ENCODE measurements at places on chromosomes 12 and 14.

- H3K27me3 ChIP-seq = no peaks in the 10 kb centered on the region
- H3K36me3 ChIP-seq = no peaks in the 10 kb centered on the region
- no peak overlapping the region for H3K4me3 ChIP-seq
- H3K27ac ChIP-seq = no peak overlapping the region
Observed at GRCh38 chr14:103806805-103807204, 40.6 kb downstream of the PPP1R13B start.

DNA sequence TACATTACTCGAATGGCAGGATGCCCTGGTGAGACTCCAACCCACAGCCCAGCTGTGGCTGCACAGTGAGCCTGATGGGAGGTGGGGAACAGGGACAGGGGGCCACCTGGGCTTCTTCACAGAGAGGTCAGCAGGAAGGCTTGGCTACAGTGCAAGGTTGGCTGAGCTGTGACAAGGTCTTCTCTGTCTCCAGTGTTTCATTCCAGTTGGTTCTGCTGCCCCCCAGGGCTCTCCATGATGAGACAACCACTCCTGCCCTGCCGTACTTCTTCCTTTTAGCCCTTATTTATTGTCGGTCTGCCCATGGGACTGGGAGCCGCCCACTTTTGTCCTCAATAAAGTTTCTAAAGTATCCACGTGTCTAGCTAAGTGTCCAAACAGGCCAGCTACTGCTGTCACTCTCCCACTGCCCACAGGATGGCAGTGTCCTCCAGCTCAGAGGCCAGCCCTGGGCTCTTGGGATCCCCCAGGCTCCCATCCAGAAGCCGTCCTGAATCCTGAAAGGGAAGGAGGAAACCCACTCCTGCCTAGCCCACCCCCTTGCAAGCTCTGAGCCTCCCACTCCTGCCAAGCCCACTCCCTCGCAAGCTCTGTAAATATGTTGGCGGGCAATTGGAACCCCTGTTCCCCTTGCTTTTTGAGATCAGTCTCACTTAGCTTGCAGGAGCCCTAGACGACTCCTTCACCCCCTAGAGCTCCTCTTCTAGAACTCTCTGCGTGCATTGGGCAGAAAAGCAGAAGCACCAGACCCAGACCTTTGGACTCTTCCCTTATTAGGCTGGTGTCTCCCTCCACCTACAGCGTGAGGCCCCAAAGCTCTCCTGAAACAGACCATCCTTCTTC lies 5.4 kb downstream of the C1QL4 start:
- DNase-seq = no peak
- H3K27me3 ChIP-seq = peaks cover 12% of the 10 kb centered on the region
- H3K4me3 ChIP-seq = no peak overlapping the region
- no peak overlapping the region for H3K27ac ChIP-seq

DNA sequence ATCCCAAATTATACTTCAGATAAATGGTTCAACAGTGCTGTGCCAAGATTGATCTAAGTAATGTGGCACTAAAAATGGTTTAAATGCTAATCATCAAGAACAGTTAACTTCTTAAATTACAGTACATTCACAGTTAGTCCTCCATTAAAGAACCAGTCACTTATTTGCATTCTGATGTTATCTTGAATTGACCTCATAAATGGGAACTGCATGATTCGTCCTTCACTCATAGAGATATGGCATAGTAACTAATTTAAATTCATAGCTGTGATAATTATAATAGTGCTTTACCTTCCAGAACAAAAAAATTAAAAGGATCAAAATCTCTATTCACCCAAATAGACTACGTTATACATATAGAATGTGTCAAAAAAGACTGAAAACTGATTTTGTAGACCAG lies 61.1 kb downstream of the COCH start:
- no peak overlapping the region for H3K4me3 ChIP-seq
- no peaks in the 10 kb centered on the region for H3K27me3 ChIP-seq
- H3K36me3 ChIP-seq = no peaks in the 10 kb centered on the region
- H3K4me1 ChIP-seq = no peaks in the 10 kb centered on the region
- no peak overlapping the region for H3K27ac ChIP-seq
- no peak for DNase-seq

DNA sequence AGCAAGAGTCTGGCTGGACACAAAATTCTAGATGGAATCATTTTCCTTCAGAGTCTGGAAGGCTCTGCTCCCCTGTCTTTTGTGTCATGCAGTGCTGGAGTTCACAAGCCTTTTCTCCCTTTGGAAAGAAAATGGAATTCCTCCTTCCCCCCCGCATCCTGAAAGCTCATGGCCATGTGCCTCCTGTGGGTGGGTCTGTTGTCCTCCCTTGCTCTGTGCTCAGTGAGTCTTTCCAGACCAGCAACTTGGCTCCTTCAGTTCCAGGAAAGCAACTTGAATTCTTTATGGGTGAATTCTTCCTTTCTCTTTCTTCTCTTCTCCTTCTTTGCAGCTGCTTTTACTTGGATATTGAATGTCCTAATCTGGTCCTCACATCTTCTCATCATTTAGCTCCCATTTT lies 70.2 kb downstream of the TUNAR start:
- H3K27ac ChIP-seq = no peak overlapping the region
- no peak for DNase-seq
- H3K36me3 ChIP-seq = no peaks in the 10 kb centered on the region
- H3K27me3 ChIP-seq = 0 out of 2 replicates have a peak, but pooled peaks cover 1% of the 10 kb centered on the region

- H3K27ac ChIP-seq = no peak overlapping the region
- DNase-seq = no peak
- H3K4me1 ChIP-seq = no peaks in the 10 kb centered on the region
- H3K4me3 ChIP-seq = no peak overlapping the region
Observed at GRCh38 chr12:55515696-55516095, 23.5 kb downstream of the OR6C68 start.

DNA sequence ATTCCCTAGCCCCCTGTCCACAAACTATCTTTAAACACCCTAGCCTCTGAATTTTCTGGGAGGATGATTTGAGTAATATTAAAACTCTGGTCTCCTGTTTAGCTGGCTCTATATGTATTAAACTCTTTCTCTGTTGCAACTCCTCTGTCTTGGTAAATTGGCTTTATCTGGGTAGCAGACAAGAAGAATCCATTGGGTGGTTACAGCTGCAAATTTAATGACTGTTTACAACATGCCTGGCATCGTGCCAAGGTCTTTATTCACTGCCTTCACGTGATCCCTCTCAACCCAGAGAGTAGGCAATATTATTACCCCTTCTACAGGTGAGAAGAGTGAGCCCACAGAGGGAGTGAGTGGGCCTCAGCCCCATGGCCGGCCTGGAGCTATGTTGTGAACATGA lies 77.8 kb upstream of the MYL2 start:
- no peak for DNase-seq
- H3K4me1 ChIP-seq = no peaks in the 10 kb centered on the region
- H3K36me3 ChIP-seq = no peaks in the 10 kb centered on the region

DNA sequence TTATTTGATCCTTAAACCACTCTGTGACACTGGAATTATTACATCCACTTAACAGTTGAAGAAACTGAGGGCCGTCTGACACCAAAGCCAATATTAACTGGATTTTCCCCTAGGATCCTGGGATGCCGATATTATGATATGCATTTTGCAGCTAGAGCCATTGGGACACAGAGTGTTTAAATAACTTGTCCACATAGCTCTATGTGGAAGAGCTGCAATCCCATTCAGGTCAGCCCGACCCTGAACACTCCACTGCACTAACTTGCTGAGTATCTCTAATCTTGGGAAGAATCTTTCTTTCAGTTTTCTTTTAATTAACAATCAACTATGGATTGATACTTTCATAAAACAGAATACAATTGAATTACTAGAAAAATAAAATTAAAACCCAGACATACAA lies 37.9 kb downstream of the RMST start:
- no peak overlapping the region for H3K27ac ChIP-seq
- DNase-seq = no peak
- no peaks in the 10 kb centered on the region for H3K27me3 ChIP-seq
- H3K36me3 ChIP-seq = no peaks in the 10 kb centered on the region
- no peak overlapping the region for H3K4me3 ChIP-seq

- H3K27ac ChIP-seq = no peak overlapping the region
- H3K36me3 ChIP-seq = no peaks in the 10 kb centered on the region
- no peaks in the 10 kb centered on the region for H3K27me3 ChIP-seq
- no peaks in the 10 kb centered on the region for H3K4me1 ChIP-seq
- no peak for DNase-seq
- no peak overlapping the region for H3K4me3 ChIP-seq
Observed at GRCh38 chr12:114823724-114824123, 139.7 kb upstream of the TBX3 start.
